M059J (cell line): ENCODE measurements at places on chromosomes 6 and 20.

DNA sequence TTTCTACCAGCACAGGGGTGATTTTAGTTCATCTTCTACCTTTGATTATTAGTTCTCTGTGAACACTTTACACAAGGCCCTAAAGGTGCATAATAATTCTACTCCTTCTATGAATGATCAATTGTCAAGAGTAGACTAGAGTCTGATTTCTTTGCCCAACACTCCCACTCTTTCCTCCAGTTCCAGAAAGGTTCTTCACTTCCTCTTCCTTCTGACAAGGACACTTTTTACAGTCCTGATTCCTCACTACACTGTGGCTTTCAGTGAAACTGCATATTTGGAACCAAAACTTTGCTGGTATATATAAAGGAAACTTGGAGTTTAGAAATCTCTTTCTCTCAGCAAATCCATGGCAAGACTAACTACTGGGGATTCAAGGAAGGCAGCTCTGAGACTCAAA lies 10.6 kb upstream of the RSPO3 start:
- DNase-seq: no peak

GRCh38 chr6:3391902-3392458 lies 64.9 kb downstream of the SLC22A23 start:
- no peak for DNase-seq

- no peak for DNase-seq
Observed at GRCh38 chr20:1174787-1175186, 10.0 kb downstream of the TMEM74B start.

DNA sequence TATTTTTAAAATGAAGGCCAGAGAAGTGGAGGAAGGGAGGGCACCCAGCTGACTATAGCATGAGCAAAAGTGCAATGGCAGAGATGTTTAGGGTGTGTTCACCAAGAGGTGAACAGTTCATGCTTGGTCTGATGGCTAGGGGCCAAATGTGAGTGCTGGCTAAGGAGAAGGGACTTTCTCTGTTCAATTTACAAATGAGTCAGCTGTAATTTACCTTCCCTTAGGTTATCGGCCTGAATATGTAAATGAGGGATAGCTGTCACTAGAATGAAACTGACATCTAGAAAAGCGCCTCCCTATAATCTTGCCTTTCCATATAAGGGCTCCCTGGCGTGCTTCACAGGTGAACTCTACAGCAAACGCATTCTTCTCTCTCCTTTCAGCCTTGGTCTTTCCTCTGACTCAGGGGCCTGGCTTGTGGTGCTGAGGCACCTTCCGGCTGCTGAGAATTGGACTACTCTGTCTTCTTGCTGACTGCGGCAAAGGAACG lies 114.7 kb upstream of the BACH2 start:
- peak; percentile 81 for DNase-seq

- no peak for DNase-seq
Observed at GRCh38 chr20:25288291-25289181, 40.7 kb downstream of the PYGB start.

- DNase-seq: peak; percentile 34
Observed at GRCh38 chr20:42179768-42180167, 561.6 kb upstream of the CHD6 start.
